ENCODE measurements at places on chromosomes 6 and 20.

GRCh38 chr6:36679043-36679833 is 724 bp downstream of the CDKN1A start:
- DNase-seq = peak; percentile 18

DNA sequence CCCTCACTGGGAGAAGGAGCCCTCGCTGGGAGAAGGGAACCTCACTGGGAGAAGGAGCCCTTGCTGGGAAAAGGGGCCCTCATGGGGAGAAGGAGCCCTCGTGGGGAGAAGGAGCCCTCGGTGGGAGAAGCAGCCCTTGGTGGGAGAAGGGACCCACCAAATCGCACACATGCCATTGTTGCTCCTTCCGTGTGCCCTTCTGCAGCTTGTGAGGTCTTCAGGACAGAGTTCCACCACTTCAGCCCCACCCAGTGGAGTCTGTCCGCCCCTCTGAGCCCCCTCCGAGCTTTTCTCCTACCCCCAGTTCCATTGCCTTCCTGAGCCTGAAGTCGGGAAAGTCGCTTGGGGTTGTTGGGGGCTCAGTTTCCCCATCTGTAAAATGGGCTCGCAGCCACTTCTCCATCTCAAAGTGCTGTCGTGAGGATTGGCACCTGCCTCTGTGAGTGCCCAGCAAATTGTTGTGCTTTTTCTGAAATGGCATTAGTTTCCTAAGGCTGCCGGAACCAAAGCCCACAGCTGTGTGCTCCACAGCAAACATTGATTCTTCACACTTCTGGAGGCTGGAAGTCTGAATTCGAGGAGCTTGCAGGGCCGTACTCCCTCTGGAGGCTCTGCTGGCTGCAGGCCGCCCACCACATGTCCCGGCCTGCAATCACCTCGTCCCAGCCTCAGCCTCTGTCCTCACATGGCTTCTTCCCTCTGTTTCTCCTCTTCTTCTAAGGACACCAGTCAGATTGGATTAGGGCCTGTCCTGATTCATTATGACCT is 124.7 kb upstream of the PMEPA1 start:
- no peak for DNase-seq

DNA sequence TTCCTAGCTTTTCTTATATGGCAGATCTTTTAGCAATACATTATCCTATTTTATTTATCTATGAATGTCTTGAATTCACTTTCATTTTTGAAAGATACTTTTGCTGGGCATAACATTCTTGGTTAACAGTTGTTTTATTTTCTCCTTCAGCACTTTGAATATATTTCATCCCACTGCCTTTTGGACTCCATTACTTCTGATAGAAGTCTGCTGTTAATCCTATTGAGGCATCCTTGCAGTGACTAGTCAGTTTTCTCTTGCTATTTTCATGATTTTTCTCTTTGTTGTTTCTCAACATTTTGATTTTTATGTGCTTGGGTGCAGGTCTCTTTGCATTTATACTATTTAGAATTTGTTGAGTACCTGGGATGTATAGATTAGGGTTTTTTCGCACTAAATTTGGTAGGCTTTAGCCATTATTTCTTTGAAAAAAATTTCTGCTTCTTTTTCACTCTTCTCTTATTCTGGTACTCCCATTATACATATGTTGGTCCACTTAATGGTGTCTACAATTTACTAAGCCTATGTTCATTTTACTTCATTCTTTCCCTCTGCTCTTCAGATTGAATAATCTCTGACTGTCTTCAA is 53.2 kb downstream of the PHACTR3 start:
- no peak for DNase-seq

- DNase-seq = no peak
These were observed 17.4 kb upstream of the SLCO4A1 start for GRCh38 chr20:62624719-62625453.

DNA sequence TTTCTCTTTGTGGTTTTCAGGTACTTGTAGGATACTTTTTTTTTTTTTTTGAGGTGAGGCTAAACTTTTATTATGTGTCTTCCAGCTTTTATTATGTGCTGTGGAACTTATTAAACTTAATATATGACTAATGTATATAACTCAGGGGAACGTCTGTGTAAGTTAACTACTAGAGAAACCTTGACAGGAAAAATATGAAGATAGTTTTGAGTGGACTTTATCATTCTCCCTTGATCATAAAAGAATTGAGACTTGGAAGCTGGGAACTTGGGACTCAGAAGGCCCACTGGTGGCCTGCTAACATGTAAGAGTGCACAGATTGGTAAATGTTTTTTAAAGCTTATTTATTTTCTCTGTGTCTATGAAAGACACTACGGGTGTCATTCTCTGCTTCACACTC is 73.1 kb downstream of the CARMIL1 start:
- DNase-seq = no peak

DNA sequence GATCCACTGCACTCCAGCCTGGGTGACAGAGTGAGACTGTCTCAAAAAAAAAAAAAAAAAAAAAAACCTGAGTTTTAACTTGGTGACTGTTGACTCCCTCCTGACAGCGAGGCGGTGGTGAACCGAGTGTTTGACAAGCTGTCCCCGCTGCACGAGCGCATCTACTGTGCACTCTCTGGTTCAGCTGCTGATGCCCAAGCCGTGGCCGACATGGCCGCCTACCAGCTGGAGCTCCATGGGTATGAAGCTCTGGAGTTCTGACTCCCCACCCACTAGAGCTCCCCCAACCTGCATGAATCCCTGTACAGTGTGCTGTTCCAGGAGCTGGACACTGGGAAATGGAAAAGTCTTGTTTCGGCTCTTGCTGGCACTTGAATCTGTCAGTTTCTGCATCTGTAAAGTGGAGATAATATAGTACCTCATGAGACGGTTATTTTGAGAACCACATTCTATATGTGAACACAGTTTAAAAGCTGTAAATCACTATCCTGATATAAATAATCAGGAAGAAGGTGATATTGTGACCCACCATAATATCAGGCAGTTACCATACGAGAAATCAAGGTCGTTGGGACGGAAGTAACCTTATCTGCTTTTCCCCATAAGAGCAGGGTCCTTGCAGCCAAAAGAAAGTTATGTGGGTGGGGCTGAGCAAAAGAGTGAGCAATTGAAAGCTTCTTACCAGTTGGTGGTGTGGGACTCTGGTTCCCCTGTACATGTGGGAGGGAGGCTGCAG is 3.3 kb downstream of the PSMB9 start:
- DNase-seq = no peak

DNA sequence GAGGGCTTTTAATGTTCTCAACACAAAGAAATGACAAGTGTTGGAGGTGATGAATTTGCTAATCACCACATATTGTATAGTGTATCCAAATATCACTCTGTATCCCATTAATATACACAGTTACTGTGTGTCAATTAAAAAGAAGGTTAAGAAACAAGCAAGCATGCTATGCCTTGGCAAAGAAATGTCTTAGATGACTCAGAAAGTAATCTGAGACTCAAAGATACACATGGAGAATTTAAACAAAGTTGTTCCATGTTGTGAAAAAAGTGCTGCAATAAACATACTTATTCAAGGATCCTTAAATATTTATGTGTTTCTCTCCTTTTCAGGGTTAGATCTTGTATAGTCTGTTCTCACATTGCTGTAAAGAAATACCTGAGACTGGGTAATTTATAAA is 300.9 kb downstream of the DHX35 start:
- no peak for DNase-seq

DNA sequence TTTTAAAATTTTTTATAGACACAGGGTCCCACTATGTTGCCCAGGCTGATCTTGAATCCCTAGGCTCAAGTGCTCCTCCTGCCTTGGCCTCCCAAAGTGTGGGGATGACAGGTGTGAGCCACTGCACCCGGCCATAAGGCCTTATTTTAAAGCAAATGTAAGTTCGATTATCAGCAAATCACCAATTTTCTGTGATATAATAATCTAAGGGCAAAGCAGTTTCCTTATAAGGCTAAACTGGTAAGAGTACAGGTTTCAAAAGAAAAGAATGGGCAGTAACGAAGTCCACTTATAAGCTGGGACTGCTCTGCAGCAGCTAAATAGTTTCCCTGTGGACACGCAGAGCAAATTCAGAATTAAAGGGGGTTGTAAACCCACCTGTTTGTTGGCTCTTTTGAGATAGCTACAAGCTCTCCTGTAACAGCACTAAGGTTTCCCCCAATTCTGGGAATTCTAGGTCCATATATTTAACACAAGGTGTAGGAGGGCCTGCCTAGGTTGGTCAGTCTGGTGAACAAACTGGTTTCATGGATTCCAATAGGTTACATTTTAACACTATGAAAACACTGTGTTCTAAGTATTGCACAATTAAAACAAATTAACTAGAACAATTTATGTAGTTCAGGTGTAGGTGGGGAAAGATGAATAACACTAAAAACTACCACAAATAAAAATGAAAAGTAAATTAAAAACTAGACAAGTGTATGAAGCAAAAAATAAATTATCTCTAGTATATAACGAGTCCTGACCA is 26.3 kb downstream of the LHFPL5 start:
- no peak for DNase-seq

GRCh38 chr6:15329197-15329671 is 83.4 kb downstream of the JARID2 start:
- DNase-seq = no peak

- DNase-seq = no peak
These were observed 89.8 kb downstream of the C6orf118 start for GRCh38 chr6:165219629-165220028.

DNA sequence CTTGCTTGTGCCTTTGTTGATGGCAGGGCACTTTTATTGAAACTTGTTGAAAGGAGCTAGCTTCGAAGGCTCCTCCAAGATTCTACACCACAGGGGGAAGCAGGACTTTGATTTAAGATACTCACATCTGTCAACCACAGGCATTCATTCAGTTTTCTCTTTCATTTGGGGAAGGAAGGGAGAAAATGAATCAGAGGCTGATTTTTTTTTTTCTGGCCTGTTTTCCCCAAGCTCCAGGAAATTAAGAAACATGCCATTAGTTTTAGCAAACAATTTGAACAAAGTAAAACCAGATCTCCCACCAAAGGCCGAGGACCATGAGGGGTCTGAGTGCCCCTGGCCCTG is 8.7 kb upstream of the APCDD1L start:
- no peak for DNase-seq

DNA sequence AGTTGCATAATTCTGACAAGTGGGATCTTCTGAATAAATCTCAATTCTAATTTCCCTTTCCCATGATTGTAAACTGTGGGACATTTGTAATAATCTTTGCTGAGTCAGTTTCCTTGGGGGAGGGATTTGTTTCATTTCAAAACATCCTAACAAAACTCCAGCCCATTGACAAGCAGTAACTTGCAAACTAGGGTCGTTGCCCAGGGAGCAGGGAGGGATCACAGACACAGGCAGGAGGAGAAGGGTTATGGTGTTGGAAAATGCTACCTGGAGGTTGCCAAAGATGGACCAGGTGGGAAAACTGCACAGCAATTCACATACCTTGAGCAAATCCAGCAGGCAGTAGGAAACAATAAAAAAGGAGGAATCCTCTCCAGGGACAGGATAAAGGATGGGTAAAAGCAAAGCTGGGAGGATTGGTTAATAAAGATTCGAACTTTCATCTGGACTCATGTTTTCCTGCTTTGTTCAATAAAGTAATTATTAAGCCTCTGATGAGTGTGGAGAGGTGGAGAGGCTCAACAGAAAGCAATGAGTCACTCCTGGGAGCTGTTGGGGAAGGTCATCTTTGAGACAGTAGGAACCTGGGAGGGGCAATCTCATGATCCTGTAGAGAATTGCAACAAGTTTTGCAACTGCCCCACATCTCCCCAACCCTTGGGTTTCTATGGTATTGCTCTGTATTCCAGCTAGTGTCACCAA is 87.3 kb upstream of the AKIRIN2 start:
- DNase-seq = no peak

DNA sequence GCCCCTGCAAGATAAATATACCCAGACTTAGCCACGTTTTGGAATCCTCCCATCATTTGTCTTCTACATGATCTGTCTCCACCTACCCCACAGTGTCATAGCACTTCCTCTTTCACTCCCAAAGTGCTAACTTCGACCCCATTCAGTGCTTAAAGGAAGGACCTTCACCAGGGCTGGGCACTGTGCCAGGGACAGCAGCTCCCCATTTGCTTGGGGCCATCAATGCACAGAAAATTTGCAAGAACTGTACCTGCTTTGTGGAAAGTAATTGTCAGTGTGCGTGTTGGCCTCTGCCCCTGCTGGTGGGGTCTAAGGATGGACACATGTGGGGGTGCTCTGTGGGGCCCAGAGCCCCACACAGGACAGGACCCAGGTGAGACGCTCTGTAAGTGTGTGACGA is 5.2 kb upstream of the BPIFA2 start:
- no peak for DNase-seq

GRCh38 chr6:169173532-169174268 is 79.9 kb downstream of the THBS2 start:
- DNase-seq = no peak

- DNase-seq = no peak
These were observed 223.5 kb upstream of the ID4 start for GRCh38 chr6:19613678-19614077.

DNA sequence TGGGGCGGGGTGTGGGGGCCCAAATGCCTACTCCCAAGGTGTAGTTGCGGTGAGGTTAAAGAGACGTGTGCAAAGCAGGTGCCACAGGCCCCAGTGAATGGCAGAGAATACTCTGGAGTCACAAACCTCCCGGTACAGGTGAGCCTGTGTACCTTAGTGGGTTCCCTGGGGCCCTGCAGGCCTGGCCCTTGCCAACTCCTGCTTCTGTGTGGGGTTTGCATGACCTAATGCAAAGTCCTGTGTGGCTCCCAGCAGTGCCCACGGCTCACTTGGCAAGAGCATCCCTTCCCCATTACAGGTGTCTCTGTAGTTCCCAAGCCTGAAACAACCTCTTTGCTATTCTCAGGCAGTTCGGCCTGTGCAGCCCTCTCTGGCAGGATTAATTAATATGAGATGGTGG is 17.5 kb downstream of the SPDEF start:
- no peak for DNase-seq

DNA sequence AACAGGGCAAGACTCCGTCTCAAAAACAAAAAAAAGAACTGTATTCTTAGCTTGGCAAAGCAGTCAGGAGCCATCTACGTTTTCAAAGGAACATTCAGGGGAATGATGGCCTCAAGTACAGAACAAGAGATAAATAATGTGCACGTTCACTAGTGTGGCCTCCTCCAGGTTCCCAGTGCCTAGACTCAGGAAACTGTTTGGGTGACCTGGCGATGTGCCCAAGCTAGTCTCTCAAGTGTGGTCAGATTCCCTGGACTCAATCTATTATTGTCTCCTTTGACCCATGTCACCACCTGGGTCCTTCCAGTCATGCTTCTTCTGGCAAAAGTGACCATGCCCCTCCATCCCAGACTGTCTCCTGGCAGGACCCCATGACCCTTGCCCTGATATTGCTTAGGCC is 23.7 kb downstream of the TRAF3IP2 start:
- DNase-seq = no peak

DNA sequence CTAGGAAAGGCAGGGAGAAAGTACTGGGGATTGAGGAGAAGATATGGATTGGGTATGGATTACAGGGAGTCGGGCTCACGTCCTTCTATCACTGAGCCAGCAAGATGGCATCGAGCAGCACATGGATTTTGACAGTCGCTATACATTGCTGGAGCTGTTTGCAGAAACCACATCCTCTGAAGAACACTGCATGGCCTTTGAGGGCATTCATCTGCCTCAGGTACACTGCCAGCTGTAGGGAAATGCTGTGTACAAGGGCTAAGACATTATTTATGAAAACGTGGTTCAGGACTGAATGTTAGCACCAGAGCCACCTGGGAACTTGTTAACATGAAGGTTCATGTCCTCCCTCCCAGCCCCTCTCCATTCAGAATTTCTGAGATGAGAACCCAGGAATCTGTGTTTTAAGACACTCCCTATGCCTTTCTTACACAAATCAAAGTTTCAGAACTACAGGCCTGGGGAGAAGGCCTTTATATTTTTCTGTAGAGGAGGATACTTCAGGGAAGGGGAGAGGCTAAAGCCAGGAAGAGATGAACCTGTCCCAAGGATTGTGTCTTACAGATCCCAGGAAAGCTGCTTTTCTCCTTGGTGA is 3.5 kb downstream of the CUL9 start:
- no peak for DNase-seq

- no peak for DNase-seq
These were observed 106.3 kb downstream of the BCAS1 start for GRCh38 chr20:53964067-53964466.
